ENCODE measurements at places on chromosomes 13 and 19.

GRCh38 chr13:83496501-83496900 lies 385.8 kb downstream of the SLITRK1 start:
- DNase-seq = no peak

DNA sequence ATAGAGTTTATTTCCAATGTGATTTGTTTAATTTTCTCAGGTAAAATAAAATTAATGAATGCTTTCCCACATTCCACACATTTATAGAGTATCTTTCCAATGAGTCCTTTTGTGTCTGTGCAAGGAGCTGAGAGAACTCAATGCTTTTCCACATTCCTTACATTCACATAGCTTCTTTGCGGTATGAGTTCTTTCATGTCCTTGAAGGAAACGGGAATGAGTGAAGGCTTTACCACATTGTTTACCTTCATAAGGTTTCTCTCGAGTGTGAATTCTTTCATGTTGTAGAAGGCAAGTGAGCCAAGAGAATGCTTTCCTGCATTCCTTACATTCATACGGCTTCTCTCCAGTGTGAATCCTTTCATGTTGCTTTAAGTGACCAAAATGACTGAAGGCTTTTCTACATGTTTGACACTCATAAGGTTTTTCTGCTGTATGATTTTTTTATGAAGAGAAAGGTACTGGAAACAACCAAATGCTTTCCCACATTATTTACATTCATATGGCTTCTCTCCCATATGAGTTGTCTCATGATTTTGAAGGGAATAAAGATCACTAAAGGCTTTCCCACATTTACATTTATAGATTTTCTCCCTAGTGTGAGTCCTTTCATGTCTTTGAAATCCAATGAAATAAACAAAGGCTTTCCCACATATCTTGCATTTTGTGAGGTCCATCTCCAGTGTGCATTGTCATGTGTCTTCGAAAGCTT lies 14.4 kb upstream of the ZNF442 start:
- no peak for DNase-seq

DNA sequence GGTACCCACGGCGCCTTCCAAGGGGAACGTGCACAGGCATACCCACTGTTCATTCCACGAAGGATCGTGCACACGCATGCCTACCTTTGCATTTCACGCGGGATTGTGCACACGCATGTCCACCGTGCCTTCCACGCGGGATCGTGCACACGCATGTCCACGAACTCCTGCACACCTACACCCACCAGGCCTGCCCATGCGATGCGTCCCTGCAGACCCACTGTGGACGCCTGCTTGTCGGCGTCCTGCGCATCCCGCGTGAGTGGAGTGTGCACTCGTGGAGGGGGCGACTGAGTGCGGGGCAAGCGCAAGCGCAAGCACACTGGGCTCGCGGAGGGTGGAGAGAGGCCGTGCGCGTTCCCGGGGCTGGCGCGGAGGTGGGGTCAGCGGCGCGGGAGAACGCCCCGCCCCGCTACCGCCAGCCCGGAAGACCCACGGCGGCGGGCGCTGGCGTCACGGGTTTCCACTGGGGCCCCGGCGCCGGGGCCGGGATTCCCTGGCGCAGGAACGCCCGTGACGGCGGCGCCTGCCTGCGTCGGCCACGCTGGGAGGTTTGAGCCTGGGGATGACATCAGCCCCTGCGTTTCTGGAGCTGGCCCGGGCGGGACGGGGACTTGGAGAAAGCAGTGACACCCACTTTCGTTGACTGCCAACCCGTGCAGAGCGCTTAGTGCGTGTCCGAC lies 18.7 kb downstream of the GADD45B start:
- peak; percentile 39 for DNase-seq

DNA sequence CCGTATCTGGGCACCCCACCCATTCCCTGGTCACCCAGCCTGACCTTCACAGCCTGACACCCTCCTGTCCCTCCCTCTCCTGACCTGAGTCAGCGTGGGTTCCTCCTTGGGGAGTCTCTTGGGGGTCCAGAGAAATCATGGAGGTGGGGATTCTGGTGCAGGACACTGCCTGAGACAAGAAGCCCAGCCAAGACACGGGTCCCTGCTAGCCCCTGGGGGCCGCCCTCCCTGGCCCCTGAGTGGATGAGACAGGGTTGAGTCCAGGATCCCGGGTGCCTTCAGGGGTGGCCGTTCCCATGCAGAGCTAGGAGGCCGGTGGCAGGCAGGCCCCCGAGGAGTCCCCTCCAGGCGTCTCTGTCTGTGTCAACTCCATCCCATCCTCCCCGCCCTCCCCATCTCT lies 1.6 kb downstream of the MAP2K7 start:
- DNase-seq = no peak

GRCh38 chr19:1052349-1052975 lies 12.6 kb downstream of the ABCA7 start:
- DNase-seq = no peak

GRCh38 chr19:49222011-49222410 lies 64.4 kb downstream of the TRPM4 start:
- DNase-seq = no peak

GRCh38 chr19:41863209-41863931 lies 3.3 kb downstream of the RPS19 start:
- no peak for DNase-seq

GRCh38 chr19:17806945-17807344 lies 12.0 kb downstream of the B3GNT3 start:
- no peak for DNase-seq

DNA sequence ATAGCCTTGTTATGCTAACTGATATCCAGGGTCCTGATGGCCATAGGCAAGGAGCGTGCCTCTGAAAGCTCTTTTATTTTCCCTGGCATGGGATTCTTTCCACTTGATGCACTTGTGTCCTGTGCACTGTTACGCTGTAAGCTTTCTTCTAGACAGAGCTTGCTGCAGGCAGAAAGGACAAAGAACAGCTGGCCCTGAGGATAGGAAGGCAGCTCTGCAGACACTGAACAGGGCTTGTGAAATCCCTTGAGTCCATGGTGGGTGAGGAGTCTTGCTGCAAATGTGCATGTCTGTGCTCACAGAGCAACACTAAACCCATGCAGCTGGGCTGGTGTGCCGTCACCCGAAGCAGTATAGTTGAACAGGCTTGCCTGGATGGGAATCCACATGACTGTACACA lies 126.6 kb downstream of the AKAP11 start:
- DNase-seq = no peak

- no peak for DNase-seq
These were observed 6.3 kb downstream of the TEAD2 start for GRCh38 chr19:49355909-49356353.

- DNase-seq = no peak
These were observed 2.8 kb downstream of the THAP8 start for GRCh38 chr19:36051236-36051635.

DNA sequence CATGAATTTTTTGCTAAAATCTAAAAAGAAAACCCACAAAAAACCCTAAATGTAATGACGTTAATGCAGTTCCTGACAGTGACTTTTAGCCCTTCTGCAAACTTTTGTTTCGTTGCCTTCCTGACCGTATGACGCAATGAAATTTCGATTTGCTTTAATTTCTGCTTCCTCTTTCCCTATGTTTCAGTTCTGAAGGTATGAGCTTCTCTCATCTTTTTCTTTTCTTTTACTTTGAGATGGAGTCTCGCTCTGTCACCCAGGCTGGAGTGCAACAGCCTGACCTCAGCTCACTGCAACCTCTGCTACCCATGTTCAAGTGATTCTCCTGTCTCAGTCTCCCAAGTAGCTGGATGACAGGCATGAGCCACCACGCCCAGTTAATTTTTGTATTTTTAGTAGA lies 6.1 kb upstream of the LILRA5 start:
- no peak for DNase-seq

DNA sequence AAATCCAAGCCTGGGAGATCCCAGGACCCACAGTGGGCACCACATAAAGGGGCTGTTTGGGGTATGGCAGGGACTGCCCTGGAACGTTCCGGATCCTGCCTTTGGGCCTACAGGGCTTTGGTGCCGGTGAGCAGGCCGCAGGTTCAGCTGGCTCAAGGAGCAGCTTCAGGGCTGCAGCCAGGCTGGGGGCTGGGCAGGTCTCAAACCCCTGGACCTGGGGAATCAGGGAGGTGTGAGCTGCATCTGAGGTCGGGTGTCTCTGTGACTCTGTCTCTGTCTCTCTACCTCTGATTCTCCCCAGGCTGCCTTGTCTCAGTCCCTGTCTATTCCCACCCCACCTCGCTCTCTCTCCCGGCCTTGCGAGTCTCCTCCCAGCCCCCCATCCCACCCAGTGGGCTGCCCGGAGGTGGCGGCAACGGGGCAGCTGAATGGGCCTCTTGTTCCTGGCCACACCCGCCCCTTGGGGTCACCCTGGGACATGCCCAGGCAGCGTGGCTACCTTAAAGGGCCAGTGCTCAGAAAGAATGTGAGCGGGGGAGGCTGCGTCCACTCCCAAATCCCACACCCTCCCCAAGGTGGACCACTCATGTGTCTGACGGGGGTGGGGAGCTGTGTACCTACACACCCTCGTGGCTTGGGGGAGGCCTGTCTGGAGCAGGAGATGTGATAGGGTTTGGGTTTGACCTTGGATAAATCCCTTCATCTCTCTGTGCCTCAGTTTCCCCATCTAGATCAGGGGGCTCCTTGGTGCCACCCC lies 31.1 kb downstream of the NFIC start:
- DNase-seq = no peak

DNA sequence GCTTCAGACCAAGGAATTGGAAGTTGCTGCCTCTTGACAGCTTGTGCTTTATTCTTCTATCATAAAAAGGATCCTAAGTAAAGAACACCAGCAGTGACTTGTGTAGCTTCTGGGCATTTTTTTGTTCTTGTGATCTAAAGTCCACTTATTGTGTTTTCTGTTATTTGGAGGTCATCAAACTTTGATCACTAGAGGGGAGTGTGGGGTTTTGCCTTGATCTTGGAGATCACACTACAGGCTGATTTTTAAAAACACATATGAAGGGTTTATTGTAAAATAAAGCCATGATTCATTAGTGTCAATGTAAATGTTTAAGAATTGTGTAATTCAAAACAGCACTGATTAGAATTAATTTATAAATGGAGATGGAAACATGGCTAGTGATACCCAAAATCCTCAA lies 328.7 kb upstream of the EDNRB start:
- DNase-seq = no peak

GRCh38 chr19:48249502-48250014 lies 6.2 kb downstream of the CARD8 start:
- DNase-seq = no peak

DNA sequence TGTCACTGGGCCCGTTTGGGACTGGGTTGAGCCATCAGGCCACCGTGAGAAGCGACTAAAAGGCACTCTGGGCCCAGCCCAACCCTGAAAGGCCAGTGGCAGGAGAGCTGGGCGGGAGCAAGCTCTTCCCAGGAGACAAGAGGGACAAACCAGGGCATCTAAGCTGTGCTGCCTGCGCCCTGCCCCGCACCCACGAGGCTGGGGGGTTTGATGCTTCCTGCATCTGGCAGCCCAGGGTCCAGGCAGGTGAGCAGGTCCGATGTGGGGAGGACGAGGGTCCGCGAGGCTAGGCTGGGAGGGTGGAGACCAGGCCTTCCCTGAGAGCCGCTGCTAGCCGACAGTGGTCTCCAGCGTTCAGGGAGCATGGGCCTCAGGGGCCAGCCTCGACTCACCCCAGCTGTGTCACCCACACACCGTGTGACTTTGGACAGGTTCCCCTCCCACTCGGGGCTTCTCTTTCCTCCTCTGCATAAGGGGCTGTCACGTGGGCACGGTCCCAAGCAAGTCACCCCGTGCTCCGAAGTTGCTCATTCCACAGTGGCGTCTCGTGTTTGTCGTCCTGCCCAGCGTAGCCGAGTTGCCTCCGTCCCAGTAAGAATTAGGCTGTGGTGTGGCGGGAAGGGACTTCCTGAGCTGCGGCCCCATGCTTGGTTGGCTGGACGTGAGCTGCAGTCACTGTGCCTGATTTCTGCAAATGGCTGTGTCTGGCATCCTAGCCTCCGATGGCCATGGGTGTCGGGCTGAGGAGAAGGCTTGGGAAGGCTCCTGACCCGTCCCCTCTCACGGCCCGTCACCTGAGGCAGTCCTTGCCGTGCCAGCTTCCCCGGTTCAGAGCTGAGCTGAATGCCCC lies 15.8 kb downstream of the PLIN4 start:
- no peak for DNase-seq

- DNase-seq = no peak
These were observed 406.9 kb downstream of the FGF9 start for GRCh38 chr13:22077764-22078163.

DNA sequence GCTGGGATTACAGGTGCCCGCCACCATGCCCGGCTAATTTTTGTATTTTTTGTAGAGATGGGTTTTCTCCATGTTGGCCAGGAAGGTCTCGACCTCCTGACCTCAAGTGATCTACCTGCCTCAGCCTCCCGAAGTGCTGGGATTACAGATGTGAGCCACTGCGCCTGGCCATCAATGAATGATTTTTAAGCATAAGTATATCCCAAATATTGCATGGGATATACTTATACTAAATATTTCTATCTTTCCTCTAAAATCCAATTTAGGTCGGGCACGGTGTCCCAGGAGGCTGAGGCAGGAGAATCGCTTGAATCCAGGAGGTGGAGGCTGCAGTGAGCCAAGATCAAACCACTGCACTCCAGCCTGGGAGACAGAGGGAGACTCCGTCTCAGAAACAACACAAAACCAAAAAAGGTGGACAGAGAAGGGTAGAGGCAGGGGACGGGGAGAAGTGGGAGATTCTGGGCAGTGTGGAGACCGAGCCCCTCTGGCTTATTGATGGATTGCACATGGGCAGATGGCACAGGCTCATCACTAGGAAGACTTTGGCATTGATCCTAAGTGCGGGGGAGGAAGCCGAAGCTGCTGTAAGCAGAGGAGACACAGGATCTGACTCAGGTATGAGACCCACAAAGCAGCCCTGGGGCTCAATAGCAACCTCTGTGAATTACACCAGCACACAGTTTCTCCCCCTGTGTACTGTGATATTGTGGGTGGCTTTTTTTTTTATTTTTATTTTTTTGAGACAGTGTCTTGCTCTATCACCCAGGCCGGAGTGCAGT lies 13.5 kb downstream of the ARRDC5 start:
- no peak for DNase-seq

DNA sequence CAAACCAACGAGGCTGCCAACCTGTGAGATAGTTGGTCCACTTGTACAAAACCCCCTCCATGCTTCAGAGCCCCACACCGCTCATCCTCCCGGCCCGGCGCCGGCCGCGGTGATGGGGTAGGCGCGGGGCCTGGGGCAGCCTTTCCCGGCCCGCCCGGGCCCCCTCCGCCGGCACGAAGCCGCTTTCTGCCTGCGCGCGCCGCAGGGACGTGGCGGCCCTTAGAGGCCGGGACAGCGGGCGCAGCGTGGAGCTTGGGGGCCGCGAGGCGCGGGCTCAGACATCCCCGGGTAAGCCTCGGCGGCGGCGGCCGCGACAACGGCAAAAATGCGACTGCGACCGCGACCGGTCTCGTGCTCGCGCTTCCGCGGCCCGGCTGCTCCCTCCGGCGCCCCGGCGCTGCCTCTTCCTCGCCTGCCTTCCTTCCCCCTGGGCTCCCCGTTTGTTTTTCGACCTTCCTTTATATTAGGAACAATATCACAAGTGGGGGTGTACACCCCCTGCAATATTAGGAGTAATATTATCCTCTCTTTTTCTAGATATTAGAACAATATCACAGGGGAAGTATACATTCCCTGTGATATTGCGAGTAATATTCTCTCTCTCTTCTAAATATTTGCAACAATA lies 53.9 kb upstream of the CEACAM21 start:
- DNase-seq = no peak
